Stimulated activated CD4-positive, alpha-beta T cell treated with anti-CD3 and anti-CD28 coated beads, Interleukin-12 subunit alpha, Interleukin-12 subunit beta, amount 100 ng/mL, for 24 hours (primary cell): ENCODE measurements at places on chromosomes 2 and 18.

DNA sequence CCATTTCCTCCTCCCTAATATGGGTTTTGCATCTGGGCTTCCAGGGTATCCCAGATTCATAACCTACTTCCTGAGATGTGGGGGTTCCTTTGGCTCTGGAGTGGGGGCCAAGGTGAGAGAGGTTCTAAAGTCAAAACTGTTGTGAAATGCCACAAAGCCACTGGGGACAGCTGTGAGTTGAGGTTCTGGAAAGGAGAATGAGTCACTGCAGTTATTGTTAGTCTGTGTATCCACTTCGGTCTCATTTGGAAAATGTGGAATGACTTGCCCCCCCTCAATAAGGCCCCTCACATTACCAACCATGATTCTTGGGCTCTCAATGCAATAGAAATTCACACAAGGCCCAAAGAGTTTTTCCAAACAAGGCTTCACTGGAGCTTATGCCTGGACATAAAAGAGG lies 51.1 kb upstream of the LGALSL start:
- no peak for DNase-seq

DNA sequence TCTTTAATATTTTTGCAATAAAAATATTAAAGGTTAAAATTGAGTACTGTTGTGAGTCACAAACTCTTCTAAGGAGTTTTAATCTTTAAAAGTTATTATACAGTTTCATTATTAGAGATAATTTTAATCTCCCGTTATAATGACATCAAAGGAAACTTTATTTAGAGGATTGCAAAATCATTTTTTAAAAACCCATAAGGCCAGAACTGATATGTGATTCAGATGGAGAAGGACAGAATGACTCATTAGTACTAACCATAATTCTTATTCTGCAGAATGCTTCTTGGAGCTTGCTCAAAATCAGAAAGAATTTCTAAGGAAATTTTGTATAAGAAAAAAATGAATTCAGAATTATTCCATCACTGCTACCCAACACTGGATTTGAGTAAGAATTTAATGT lies 12.5 kb upstream of the HNRNPLL start:
- no peak for DNase-seq

- DNase-seq = no peak
These were observed 2.3 kb downstream of the DCAF17 start for GRCh38 chr2:171436307-171436706.

DNA sequence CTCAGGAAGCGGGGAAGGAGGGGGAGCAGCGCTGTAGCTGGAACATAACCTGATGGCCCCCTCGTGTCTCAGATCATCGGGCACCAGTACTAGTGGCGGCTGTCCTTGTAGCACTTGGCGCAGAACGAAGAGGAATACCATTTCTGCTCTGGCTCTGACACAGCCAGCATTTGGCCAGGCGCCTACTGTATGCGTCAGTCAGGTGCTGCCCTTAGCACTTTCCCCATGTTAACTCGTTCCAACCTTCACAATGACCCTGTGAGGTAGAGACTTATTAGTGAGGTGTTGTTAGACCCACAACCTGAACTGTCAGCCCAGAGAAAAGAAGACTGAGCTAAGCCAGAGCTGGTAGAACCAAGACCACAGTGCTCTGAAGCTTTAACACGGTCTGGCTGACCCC lies 47.7 kb upstream of the EML6 start:
- no peak for DNase-seq

DNA sequence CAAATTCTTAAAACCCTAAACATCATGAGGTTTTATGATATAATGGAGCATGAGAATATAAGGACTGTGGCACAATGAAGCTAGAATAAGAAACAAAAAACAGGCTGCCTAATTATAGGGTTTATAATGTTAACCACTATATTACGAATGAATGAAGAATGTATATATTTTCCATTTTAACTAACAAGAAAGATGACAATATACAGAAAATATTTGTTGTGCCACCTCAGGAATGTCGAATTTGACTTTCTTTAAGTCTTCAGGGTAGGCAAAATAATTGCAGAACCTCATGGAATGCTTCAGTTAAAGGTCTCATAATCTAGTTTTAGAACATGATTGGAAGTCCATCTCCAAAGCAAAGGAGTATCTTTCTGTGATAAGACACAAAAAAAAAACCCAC lies 282.9 kb upstream of the SLC8A1 start:
- DNase-seq = no peak

DNA sequence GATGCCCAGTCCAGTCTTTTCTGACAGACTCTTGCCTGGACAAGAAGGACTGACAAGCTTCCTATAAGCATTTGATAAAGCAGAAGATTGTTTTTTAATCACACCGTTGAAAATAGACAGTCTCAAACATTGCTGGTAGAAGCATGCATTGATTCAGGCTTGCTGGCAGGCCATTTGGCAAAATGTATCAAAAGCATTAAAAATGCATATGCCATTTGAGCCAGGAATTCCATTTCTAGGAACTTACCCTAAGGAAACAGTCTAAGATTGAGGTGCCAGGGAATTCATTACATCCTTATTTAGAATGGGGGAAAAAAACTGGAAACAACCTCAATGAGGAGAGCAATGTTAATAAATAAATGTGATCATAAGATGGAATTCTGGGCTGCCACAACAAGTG lies 20.7 kb downstream of the LGALSL start:
- no peak for DNase-seq

DNA sequence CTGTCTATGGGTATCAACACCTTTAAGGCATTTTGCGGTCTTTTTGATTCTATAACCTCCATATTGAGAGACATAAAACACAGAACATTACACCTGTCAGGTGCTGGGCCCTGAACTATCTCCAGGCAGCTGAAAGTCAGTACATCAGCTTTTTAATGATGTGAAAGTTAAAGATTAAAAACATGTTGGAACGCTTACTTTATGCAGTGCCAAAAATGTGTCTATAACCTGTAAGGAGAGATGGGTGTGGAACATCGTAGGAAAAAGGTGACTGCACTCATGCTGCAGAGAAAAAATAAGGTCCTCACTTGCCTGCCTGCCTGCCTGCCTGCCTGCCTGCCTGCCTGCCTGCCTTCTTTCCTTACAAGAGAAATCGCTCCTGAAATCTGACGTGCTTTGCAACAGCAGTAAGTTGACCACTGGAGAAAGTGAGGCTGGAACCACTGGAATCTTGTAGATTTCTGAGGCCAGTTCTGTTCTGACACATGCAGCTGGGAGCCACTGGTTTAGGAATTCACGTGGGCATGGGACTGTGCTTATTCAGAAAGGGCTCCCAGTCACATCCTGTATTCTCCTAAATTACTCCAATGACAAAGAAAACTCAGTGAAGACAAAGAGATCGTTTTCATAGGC lies 34.1 kb downstream of the BCL11A start:
- no peak for DNase-seq

GRCh38 chr2:233448220-233448559 lies 93.9 kb downstream of the DGKD start:
- DNase-seq = no peak

- no peak for DNase-seq
These were observed 7.6 kb downstream of the PRKAG3 start for GRCh38 chr2:218824004-218824403.

DNA sequence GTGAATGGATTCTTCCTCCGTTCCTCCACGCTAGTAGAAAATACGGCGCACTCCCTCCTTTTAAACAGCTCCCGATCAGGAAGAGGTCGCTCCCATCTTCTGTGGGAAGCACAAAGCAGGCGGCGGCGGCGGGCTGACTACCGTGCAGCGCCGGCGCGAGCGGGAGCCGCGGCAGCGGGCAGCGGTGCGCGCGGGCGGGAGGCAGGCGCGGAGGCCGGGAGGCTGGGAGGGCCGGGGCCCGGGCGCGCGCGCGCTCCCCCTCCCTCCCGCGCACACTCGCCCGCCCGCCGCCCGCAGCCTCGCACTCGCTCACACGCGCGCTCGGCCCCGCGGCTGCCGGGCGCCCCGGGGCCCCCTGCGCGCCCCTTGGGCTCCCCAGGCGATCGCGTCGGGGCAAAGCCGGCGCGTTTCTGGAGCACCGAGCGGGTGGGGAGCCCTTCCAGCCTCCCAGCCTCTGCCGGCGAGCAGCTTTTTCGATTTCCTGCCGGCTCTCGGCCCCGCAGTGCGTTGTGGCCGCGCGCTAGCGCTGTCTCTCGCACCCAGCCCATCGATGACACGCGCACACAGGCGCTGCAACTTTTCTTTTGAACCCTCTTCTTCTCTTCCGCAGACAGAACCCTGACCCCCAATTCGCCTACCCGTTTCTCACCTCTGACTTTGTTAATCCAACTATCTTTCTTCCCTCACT lies at the start of gene SLC8A1:
Gene SLC8A1 (minus strand): TSS at position 173 of the 688 bp plus-strand sequence.
- no peak for DNase-seq

GRCh38 chr18:12031846-12032245 lies 50.5 kb downstream of the IMPA2 start:
- no peak for DNase-seq

DNA sequence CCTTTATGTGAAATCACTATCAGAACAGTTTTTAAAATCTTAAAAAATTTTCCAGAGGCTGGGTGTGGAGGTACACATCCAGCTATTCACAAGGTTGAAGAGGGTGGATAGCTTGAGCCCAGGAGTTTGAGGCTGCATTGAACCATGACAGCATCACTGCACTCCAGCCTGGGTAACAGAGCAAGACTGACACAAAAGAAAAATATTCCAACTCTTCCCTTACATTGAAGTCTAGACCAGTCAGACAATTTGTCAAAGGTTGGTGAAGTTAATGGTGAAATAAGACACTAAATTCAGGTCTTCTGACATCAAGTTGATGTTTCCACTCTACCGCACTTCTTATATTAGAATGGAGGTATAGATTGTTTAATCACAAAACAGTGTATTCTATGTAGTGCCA lies 52.8 kb downstream of the HYCC2 start:
- no peak for DNase-seq

DNA sequence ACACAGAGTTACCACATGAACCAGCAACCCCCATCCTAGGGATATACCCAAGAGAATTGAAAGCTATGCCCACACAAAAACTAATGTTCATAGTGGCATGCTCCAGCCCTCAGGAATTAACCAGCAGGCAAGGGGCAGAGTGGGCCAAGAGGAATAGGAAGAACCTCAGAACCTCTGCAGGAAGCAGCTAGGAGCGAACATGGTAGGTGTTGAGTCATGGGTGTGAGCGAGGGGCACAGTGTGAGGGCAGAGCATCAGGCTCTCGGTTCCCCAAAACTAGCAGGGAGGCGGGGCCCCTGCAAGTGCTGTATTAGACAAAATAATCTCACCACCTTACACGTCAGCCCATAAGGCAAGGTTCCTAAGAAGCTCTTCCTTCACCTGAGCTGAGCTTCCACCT lies 5.6 kb upstream of the RUFY4 start:
- DNase-seq = no peak

DNA sequence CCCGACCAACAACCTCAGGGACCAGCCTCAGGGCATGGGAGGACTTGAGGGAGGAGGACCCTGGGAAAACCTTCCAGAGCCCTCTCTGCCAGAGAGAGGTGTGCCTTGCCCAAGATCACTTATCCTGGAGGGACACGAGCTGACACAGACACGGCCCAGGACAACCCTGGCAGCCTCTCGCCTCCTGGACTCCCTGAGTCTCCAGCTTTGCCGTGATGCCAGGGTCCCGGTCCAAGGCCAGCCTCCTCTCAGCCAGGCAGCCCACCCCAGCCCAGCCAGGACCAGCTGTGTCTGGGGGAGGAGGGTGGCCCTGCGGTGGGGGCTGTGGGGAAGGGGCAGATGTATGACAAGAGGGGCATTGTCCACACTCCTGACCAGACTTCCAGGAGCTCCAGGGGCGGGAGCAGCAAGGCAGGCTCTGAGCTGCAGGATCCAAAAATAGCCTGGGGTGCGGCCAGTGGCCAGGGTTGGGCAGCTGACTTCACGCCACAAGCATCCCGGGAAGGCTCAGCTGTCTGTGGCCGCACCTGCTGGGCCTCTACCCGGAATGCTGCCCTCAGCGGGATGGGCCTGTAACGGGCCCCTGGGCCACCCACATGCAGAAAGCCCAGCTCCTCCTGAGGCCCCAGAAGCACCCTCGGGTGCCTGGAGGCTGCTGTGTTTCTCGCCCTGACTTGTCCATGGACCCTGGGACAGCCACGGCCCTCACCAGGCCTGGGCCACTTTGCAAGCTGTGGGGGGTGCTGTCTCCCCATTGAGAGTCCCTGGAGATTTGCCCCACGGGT lies 65.5 kb upstream of the GPC1 start:
- no peak for DNase-seq

DNA sequence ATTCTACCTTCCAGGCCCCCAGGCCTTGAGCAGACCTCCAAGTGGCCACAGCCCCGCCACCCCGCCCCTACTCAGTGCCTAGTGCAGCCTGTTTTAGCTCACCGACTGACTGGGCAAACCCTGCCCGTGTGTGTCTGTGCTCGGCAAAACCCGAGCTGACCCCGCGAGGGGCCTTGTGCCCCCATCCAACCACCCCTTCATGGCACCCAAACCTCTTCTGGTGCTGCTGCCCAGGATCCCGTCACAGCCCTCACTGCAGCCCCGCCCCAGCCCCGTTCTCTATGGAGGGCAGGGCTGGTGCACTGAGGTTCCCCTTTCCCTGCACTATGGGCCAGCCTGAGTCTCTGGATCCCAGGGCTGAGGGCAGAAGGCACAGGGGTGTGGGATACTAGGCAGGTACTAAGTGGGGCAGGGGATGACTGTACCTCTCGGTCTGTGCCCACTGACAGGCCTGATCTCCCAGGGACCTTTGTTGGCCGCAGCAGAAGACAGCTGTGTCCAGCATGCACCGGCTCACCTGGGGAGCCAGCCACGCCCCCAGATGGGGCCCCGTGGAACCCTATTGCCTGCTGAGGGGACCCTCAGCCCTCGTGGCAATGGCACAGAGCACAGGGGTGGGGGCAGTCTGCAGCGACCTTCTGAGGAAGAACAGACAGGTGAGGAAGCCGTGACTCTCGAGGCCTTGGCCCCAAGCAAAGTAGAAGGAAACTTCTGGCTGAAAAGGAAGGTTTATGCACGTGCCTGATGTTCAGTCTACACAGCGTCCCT lies 69.9 kb upstream of the OTOS start:
- DNase-seq = no peak

- no peak for DNase-seq
These were observed 18.7 kb downstream of the DYSF start for GRCh38 chr2:71472019-71472418.

GRCh38 chr2:136909777-136910176 lies 144.4 kb downstream of the THSD7B start:
- no peak for DNase-seq

DNA sequence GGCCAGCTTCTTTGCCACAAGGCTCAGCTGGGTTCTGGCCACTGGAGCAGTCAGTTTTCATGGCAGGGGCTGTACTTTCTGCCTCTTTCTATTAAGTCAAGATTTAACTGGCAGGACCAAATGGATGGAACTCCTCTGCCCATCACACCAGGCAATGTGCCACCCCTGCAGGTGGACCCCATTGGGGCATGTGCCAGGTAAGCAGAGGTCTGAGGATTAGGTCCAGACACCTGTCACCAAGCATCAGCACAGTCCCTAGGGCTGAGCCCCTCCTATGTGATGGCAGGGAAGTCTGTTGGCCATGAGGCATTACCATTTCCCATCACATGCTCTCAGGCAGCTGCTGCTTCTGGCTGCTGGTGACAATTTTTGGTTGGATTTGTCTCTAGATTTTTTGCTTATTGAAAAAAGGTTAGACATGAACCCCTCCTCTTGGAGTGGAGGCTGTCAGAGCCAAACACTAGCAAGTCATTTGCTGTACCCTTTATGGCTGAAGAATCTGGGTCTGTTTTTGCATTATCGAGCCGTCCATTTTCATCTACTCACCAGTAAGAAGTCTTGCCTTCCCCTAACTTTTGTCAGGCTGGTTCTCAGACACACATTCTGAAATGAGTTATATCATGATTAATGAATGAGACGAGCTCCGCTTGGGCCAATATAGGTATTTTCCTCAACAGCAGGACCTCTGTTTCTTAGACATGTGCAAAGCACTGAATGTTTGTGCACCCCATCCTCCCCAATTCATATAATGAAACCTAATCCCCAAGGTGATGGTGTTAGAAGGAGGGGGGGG lies 328.0 kb downstream of the TSN start:
- no peak for DNase-seq
